ENCODE measurements at places on chromosomes 11 and 22.
A peak's percentile ranks its signal among the peaks of the same experiment; 100 is the strongest.

- no peak for DNase-seq
Measured at GRCh38 chr22:46667245-46667623, 47.0 kb downstream of the GRAMD4 start.

DNA sequence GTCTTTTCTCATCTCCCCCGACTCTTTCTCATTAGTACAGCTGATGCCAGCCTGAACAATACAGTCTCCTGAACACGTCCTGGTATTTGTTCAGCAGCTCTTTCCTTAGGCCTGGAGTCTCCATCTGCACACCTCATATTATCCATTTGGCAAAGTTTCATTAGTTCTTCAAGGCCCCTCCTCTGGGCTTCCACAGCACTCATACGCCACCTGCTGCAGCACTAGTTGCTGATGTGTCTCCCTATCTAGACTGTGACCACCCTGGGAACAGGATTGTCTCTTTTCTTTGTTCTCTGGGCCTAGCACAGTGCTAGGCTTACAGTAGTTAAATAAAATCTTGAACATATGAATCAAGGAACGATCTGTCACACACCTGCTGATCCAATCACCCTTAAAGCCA is 17.2 kb downstream of the DCHS1 start:
- no peak for DNase-seq

DNA sequence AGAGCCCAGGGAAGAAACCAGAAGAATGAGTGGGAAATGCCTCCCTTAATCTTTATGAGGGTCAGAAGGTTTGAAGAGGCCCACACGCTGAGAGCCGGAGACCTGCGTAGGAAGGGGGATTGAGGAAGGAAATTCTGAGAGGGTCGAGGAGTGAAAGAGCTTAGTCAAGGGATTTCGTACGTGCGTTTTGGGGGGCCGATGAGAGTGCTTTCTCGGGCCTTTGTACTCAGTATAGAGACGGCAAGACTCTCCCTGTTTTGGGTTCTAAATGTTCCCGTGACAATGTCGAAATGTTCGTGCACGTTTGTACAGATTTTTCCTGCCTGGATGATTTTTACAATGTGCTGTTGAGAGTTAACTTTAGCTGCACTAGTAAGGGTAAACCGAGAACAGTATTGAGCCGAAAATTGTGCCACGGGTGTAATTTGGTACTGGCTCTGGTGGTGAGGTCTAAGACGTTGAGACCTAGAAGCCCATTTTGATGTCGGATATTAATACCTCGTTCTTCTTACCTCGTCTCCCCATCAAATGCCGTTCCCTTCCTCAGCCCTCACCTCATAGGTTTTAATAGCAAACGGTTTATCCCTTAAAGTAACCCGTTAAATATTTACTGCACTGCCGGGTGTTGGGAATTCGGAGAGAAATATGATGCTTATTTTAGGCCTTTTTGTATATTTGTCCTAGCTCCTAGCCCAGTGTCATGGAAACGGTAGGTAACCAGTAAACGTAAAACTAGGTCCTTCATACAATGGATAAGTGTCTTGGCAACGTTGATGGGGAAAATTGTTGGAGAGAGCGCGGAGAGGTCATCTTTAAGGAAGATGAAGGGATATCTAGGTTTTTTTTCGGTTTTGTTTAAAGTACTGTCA is 734 bp downstream of the C11orf58 start:
- DNase-seq = no peak

- DNase-seq = peak; percentile 43
Measured at GRCh38 chr11:47348859-47349258, 3.6 kb downstream of the MYBPC3 start.

- no peak for DNase-seq
Measured at GRCh38 chr11:93288767-93289166, 41.8 kb upstream of the DEUP1 start.

- DNase-seq = no peak
Measured at GRCh38 chr11:5107285-5107684, 30.9 kb downstream of the OR52A5 start.

GRCh38 chr22:31055635-31056159 is 25.4 kb upstream of the SMTN start:
- peak; percentile 93 for DNase-seq

GRCh38 chr22:29914165-29914564 is 31.2 kb downstream of the MTMR3 start:
- DNase-seq = no peak

- DNase-seq = no peak
Measured at GRCh38 chr11:100892886-100893285, 205.8 kb downstream of the ARHGAP42 start.

- DNase-seq = peak; percentile 21
Measured at GRCh38 chr11:128690665-128691101, 3.2 kb upstream of the FLI1 start.

DNA sequence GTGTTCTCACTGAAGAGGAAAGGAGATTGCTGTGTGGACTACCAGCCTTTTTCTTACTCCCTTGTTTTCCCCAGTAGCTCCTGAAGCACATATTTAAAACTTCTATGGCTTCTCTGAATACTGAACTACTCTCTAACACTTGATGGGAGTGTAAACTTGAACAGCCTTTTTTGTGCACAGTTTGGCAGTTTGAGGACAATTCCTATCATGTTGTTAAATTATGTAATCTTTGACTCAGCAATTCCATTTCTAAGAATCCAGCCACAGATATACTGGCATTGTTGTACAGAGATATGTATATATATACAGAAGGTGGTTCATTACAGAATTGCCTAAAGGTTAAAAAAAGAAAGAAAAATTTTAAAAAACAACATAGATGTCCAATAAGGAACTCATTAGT is 47.1 kb upstream of the EED start:
- no peak for DNase-seq

GRCh38 chr11:13278609-13279486 is 1.3 kb downstream of the BMAL1 start:
- DNase-seq = peak; percentile 50
